ENCODE measurements at places on chromosomes 2 and 18.
A peak's percentile ranks its signal among the peaks of the same experiment; 100 is the strongest.

- no peak for DNase-seq
Observed at GRCh38 chr2:9109871-9110270, 96.7 kb upstream of the ASAP2 start.

DNA sequence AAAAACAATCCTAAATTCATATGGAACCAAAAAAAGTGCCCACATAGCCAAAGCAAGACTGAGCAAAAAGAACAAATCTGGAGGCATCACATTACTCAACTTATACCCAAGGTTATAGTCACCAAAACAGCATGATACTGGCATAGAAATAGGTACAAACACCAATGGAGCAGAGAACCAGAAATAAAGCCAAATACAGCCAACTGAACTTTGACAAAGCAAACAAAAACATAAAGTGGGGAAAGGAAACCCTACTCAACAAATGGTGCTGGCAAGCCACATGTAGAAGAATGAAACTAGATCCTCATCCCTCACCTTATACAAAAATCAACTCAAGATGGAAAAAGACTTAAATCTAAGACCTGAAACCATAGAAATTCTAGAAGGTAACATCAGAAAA lies 40.5 kb downstream of the CRYGD start:
- DNase-seq: no peak

DNA sequence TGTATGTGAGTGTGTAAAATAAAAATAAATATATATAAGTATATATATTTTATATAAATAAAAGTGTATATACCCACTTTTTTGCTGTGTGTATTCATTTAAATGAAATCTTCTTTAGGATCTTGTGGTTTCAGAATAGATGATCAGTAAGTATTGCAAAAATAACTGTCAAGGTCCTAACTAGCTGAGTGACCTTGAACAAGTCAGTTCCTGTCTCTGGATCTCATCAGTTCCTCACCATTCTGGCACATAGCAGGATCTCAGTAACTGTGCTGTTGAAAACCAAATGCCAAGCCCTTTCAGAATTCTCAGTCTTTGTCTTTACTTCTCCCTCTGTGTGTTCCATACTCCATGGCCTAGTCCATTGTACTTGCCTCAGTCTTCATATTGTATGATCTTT lies 115.3 kb upstream of the CXCR4 start:
- no peak for DNase-seq

- DNase-seq: no peak
Observed at GRCh38 chr2:55827855-55828254, 95.7 kb downstream of the EFEMP1 start.

GRCh38 chr2:20676353-20677215 lies 9.6 kb downstream of the GDF7 start:
- DNase-seq: no peak

DNA sequence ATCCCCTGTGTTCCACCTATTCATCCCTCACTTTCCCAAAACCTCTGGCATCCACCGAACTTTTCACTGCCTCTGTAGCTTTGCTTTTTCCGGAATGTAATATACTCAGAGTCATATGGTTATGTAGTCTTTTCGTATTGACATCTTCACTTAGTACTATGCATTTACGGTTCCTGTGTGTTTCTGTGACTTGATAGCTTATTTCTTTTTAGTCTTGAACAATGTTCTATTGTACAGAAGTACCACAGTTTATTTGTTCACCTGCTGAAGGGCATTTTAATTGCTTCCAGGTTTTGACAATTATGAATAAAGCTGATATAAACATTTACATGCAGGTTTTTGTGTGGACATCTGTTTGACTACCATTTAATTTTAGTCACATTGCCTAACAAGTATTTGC lies 154.7 kb upstream of the DOK6 start:
- peak; percentile 59 for DNase-seq

DNA sequence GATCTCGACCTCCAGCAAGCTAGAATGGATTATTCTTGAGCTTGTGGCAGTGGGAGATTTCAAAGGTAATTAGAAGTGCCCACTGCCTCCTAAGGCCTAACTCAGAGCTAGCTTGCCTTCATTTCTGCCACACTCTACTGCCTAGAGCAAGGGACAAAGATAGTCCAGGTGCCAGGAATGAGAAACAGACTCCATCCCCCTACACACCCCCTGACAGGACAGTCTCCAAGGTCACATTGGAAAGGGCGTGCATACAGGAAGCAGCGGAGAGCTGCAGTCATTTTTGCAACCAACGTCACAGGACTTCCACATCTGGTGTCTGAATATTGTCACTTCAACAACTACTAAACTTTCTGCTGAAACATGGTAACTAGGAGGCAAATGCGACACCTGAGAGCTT lies 101.0 kb upstream of the SH3BP4 start:
- DNase-seq: no peak

- no peak for DNase-seq
Observed at GRCh38 chr2:158140201-158140600, 38.5 kb downstream of the UPP2 start.

DNA sequence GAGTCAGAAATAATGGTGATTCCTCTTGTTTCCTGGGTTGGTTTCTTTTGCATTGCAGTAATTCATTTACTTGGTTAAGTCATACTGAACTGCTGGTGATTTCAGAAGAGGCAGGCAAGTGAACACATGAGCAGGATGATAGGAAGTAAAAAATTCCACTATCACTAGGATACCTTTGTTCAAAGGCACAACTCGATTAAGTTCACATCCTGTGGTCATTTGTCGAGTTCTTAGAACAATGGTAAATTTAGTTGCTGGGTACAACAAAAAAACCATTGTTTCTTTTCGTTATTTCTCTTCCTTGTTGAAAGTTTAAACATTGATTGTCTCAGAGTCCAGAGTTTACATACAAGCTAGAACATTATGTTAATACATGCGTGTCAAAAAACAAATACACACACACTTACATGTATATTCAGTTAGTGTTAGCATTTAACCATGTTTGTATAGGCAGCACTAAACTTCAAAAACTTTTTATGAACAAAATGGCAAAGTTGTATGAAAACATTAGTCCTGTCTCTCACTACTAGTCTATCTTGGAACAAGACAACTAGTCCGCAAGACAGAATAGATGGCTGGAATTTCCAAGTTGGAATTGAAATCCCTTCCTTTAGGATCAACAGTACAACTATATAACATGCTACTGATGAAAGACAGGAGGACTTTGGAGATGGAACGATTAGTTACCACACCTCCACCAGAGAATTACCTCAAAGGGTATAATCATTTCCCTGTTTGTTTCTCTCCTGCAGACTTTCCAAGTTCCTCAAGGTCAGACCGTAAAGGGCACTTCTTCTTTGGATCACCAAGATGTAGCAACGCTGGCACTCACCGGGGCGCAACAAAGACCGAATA lies 26.2 kb downstream of the STK39 start:
- no peak for DNase-seq

DNA sequence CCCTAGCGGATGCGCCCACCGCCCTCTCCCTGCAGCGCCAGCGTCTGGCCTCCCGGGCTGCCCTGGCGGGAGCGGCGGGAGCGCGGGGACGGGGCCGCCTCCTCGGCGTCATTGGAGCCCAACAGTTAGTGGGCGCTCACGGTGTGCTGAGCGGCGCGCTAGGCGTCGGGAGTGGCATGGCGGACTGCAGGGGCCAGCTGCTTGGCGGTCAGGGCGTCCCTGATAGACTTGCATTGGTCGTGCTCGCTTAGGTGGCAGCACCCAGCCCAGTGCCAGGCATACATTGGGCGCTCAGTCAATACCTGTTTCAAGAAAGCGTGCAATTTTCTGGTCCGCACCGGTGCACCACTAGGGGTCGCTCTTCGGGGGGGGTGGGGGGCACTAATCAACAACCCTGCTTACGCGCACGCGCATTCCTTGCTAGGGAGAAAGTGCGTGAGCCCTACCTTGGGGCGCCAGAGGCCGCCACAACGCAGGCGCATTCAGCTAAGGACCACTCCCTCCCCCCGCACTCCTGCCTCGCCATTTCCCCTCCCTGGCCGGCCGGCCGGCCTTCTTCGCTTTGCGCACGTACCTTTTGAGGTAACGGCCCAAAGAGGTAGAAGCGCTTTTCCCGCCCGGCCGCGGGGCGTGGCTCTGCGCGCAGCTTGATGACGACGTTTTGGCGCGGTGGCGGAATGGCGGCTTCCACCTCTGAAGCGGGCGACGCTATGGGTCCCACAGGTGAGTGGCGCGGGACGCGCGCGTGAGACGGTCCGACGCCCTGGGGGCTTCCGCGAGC lies 411 bp upstream of the MZT2A start:
- peak; percentile 97 for DNase-seq

- peak; percentile 46 for DNase-seq
Observed at GRCh38 chr2:95047629-95048510, 22.4 kb downstream of the MAL start.

- no peak for DNase-seq
Observed at GRCh38 chr2:203685081-203685621, 21.3 kb upstream of the CD28 start.

GRCh38 chr2:231342061-231342711 lies 53.3 kb upstream of the B3GNT7 start:
- no peak for DNase-seq

DNA sequence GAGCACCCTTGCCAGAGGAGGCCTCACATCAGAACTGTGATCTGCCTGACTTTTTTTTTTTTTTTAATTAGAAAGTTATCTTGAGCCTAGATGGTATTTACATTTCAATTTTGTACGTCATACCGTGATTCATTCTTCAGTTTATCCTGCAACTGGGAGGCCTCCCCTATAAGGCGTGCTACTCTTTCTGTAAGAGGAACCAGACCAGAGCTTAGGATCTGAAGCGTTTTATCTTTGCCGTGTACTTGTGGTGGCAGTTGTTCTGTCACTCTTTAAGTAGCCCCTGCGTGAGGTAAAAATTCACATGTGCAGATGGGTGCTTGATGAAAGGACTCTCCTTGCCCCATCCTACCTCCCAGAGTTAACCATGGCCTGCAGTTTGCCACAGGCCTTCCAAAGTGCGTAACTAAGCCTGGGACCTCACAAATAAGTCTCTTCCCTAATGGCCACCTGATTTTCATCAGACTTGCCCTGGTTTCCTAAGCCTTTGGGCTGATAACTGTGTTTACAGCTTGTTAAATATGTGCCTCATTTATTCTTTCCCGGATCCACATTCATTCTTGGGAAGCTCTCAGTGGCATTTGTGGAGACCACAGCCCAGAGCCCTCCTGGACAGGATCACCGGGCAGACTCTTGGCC lies 96.0 kb downstream of the MTCL1 start:
- no peak for DNase-seq

GRCh38 chr2:47152803-47153202 lies 2.3 kb downstream of the STPG4 start:
- DNase-seq: no peak

DNA sequence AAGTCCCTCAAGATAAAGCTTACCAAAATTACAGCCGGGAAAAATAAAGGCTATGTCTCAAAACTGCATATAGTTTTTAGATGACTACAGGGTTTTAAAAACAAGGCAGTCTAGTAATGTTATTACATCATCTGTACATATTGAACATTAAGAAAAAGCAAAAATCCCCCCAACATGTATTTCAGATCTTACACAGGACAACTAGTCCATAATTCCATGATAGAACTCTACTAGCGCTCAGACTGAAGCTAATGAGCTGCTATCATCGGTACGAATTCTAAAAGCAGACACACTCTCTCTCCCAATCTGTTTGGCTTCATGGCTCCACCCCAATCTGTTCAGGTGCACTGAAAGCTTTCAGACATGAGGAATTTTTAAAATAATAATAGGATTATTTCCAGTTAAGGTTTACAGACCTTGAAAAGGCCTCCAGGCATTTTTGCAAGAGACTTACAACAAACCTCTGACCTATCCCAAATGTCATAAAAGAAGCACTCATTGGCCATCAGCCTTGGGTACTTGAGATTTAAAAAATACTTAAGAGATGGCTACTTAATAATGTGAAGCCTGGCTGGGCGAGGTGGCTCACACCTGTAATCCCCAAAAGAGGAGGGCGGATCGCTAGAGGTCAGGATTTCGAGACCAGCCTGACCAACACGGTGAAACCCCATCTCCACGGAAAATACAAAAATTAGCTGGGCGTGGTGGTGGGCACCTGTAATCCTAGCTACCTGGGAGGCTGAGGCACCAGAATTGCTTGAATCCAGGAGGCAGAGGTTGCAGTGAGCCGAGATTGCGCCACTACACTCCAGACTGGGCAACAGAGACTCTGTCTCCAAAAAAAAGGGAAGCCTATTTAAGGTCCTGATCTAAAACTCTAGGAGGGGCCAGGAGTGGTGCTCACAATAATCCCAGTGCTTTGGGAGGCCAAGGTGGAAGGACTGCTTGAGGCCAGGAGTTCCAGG lies 2.0 kb downstream of the NPC1 start:
- no peak for DNase-seq

GRCh38 chr2:60885683-60886082 lies 4.3 kb downstream of the REL start:
- no peak for DNase-seq
